Hypothalamus (tissue), 51 donors: ENCODE measurements at places on chromosomes 5 and 9.

GRCh38 chr9:109789971-109790370, 10.0 kb downstream of the PALM2AKAP2 start:
- DNase-seq: no peak

DNA sequence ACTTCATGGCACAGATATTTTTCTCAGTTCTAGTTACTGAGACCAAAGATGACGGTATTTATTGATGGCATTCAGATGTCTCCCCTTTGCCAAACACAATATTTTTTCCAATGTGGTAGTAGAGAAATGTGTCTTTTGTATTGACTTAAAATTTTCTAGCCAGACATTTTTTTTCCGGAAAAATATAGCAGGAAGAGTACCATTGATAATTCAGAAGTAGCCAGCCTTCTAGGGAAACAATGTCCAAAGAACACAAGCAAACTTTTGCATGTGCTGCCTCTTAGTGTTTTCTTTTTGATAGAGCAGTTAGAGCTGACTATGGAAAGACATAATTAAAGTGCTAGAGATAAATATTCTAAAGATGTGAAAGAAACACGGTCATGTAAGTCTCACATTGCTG, 231.4 kb downstream of the MARCHF11 start:
- DNase-seq: no peak

- no peak for DNase-seq
These were observed 229.7 kb downstream of the ICE1 start for GRCh38 chr5:5652181-5652580.

- no peak for DNase-seq
These were observed 512.9 kb upstream of the KLF4 start for GRCh38 chr9:108002371-108002956.

DNA sequence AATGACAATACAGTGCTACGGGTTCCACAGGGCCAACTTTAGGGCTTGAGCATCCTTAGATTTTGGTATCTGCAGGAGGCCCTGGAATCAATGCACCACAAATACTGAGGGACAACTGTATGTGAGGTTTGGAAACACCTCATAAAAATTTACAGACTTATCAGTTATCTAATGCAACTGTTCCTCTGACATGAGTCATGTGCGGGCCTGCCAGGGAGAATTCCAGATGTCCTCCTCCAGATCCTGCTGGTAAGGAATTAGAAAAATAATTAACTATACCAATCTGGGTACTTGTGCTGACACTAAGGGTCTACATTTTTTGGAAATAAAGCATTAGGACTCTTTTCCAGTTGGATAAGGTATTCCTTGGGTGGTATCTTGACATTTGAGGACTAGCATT, 333.3 kb downstream of the ARRDC3 start:
- DNase-seq: no peak

DNA sequence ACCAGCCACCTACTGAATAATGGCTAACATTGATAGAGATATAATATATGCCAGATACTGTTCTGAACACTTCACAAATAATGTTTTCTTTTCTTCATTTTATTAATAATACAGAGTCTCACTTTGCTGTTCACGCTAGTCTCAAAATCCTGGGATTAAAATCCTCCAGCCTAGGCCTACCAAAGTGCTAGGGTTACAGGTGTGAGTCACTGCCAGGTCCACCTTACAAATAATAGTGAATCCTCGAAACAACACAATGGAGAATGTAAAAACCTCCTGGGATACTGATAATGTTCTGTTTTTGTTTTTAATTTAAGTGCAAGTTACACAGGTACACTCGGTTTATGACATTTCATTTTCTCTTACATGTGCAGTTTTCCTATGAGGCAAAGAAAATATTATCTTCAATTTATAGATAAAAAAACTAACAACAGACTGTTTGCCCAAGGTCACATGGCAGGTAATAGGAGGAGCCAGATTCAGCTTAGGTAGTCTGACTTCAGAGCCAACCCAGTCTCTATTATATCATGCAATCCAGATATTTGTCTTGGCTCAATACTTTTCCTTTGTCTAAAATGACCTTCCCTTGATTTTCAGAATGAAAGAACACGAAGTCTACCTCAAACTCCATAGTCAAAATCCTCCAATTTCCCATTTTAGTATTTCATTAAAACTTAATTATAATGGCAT, 7.8 kb downstream of the ZFR start:
- no peak for DNase-seq

GRCh38 chr5:109558952-109559351, 130.8 kb upstream of the MAN2A1 start:
- no peak for DNase-seq

- DNase-seq: no peak
These were observed 260.3 kb downstream of the TRIM36 start for GRCh38 chr5:114909424-114909823.

DNA sequence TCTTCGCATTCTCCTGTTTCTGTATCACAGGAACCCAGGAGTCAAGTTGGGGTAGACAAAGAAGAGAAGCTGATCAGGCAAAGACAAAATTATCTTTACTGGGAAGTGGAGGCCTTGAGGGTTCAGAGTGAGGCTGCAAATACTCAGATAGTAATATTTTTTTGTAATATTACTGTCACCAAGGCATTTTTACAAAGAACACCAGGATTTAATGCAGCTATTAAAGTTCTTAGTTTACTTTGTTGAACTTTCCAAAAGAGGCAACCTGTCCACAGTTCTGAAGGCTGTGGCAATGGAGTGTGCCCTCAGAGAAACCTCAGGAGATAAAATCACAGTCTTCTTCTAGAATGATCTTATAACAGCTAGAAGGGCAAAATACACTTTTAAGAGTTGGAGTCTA, 74.9 kb downstream of the PGM5 start:
- DNase-seq: no peak

GRCh38 chr5:8685704-8686103, 816.8 kb downstream of the MTRR start:
- no peak for DNase-seq

DNA sequence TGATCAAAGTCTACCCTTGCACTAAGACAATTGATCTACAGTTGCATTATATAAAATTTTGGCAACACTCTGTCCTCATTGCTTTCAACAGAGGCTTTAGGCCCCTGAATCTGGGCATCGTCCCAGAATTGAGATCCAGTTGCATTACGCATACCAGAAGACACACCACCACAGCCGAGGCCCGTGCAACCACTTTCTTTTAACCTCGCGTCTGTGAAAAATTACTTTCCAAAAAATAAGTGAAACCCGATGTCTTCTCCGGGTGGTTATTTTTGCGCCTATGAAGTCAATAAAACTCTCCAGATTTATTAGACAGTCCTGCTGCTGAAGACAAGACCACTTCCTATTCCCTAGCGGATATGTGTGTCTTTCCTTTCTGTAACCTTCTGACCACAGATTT, 52.1 kb upstream of the NFIB start:
- DNase-seq: no peak
